ENCODE measurements at places on chromosomes 7 and 10. TPM values are rescaled to one million over a fixed set of nuclear protein-coding genes. Genes with fewer than 3 reads are reported as not detected.

ADAMTS14 gene
- 3.6 TPM for total RNA-seq

GPC2 gene
- 6.0 TPM for total RNA-seq

ABLIM1 gene
- total RNA-seq, result 7.2 TPM

PDSS1 gene
- 3.6 TPM for total RNA-seq

MYH16 gene
- under 0.01 TPM for total RNA-seq

CDH23 gene
- under 0.01 TPM for total RNA-seq

OPN4 gene
- 0.14 TPM for total RNA-seq

All from smooth muscle cell of the umbilical artery (primary cell).